ENCODE measurements at places on chromosomes 6 and 20.
A peak's percentile ranks its signal among the peaks of the same experiment; 100 is the strongest.

DNA sequence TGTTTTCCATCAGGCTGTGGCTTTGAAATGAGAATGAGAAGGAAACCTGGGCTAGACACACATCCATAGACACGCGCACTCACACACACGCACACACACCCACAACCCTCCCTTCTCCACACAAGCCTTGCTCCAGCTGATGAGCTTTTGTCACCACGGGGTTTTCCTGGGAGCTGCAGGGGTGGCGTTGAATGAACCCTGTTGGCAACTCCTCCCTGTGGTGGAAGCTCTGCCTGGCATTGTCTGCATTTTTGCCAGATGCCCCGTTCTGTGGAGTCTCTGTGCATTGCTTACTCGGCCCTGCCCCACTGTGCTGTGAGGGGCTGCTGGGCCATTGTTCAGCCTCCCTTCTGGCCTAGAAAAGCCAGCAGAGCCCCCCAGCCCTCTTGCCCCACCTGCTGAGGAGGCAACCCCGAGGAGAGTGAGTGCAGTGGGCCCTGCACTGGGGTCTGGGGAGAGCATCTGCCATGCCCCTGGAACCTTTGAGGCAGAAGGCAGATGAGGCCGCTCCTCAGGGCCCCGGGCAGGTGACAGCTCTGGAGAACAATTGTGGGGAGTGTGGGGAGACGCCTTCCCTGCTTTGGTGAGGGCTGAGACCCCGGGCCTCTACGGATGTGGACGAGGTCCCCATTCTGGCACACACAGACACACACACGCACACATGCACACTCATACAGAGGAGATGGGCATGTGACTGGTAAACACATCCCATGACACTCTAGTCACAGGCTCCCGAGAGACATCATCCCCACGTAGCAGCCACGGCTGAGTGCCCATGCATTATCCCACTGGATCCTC, 9.9 kb downstream of the ADIG start:
- DNase-seq: no peak

DNA sequence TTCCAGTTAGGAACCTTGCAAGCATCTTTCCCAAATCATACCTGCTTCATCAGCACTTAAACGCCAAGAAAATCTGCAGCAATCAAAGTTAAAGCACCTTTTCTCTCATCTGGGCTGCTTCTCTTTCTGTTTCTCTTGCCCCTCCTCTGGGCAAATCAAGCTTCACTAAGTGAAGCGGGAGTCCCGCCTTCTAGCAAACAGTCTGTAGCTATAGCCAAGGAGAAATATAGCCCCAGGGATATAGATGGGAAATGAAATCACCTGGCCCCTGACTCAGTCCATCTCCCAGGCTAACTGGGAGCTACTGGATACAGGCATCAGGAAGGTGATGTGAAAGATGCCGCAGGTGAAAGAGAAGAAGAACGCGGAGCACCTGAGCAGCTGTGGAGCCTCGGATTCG, 481.9 kb downstream of the C6orf118 start:
- no peak for DNase-seq

DNA sequence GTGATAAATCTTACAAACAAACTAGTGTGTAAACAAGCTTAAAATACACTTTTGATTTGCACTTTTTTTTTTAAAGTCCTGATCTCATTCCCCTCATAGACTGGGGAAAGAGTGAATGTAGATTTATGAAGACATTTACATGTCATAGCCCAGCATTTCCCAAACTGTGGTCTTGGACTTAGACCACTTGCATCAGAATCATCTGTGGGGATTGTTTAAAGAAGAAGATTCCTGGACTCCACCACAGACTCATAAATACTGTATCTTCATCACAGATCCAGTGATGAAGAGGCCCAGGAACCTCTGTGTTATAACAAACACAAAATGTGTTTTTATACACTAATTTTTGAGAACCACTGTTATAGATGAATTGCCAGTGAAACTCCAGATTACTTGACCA, 99.5 kb downstream of the KCNQ5 start:
- DNase-seq: no peak

DNA sequence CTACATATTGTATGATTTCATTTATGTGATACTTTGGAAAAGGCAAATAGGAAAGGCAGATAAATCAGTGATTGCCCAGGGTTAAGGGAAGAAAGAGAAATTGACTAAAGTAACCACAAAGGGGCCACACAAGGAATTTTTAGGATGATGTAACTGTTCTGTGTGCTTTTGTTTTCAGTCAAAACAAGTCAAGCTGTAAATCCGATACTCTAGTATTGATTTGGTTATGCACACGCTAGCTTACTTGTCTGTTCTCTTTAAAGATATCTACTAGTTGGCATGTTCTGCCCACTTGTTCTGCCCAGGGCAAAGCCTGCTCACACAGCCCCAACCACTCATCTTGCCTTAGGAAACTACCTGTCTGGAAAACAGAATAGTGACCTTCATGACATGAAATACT, 6.4 kb downstream of the FBXL4 start:
- DNase-seq: no peak

DNA sequence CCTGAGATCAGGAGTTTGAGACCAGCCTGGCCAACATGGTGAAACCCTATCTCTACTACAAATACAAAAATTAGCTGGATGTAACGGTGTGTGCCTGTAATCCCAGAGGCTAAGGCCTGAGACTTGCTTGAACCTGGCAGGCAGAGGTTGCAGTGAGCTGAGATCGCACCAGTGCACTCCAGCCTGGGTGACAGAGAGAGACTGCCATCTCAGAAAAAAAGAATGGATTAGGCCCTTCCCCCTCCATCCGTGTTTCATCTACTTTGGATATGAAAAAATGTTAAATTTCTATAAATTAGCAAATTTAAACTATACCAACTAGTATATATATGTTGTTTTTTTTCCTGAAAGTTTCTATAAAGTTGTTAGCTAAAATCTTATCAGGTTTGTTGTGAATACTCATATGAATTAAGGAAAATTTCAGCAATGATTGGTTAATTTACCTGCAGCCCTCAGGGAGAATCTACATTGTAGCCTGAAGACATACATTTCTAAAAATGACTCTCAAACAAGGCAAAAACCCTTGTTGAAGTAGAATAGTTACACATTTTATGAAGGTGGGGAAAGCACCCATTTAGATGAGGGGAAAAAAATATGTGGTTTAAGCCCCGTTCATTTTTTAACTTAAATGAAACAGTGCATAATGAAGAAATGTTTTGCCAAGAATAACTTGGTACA, 120.9 kb downstream of the TIAM2 start:
- DNase-seq: no peak

GRCh38 chr20:58706150-58706892, 13.7 kb downstream of the NPEPL1 start:
- DNase-seq: no peak

GRCh38 chr6:73525546-73526330, 4.9 kb upstream of the EEF1A1 start:
- DNase-seq: no peak

GRCh38 chr20:57024849-57025248, 241.6 kb downstream of the BMP7 start:
- no peak for DNase-seq

GRCh38 chr20:40891351-40891750, 137.3 kb upstream of the TOP1 start:
- DNase-seq: no peak

GRCh38 chr20:9668381-9668780, 154.0 kb downstream of the LAMP5 start:
- no peak for DNase-seq

- DNase-seq: no peak
Measured at GRCh38 chr20:47348539-47349142, 7.9 kb downstream of the ZMYND8 start.

GRCh38 chr6:39166189-39166911, 51.4 kb upstream of the SAYSD1 start:
- peak; percentile 73 for DNase-seq

DNA sequence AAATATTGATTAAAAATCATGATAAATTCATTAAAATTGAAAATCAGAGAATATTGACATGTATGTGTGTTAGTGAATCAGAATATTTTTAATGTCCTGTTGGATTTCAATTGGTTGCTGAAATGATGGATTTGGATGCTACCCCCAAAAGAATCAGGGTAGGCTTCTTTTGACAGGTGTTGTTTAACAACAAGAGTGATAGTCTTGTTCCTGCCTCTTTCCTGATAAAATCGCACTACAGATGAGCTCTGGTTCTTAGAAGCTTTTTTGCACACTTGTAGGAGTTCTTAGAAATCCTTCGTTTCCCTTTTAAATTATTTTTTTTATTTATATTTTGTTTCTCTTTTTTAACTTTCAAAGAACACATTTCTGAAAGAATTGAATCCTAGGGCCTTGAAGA, 259.5 kb downstream of the FARS2 start:
- DNase-seq: no peak

GRCh38 chr20:13061381-13061780, 52.6 kb downstream of the SPTLC3 start:
- no peak for DNase-seq

DNA sequence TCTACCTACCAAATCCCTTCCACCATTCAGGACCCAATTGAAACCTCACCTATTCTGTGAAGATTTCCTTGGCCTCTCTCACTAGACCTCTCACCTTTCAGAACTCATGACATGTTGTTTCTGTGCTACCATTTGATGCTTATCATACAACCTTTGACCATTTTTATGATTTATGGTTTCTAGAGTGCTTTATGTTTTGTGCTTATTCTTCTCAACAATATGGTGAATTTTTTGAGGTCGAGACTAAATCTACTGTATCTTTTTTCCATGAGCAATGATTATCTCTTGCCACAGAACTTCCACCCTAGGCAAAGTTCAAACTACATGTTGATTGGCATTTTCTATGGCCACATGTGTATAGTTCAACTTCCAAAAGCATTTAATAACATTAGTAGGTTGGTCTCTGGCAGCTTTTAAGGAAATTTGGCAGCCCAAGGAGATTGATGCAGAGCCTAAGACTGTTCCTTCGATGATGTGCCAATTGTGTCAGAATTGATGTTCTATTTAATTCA, 84.9 kb downstream of the OLIG3 start:
- DNase-seq: no peak

DNA sequence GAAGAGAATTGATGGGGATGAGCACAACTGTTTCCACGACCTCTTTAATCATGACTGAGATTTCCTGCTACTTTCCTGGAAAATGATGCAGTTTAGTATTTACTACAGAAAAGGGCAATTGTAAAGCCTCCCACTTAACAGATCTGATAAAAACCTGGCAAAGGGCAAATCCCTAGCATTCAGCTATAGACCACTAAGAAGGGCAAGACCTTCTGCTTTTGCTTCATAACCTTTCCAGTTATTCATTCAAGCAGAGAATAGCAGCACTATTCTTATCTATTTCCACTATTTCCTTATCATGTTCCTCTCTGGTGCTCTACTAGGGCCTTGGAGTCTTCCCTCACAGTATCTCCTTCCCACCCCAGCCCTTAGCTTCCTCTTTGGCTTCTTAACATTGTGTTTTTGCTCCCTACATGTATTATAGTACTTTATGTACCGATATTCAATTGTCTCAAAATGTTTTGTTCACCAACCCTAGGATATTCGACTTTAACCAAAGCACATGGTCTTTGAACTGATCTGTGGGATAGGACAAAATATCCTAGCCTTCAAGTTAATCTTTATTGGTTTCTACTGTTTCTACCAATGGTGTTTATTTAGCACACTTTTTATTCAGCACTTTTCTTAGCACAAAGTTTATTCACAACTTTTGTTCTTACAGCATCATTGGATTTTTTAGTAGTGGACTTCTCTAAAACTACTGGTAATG, 32.7 kb upstream of the MANEA start:
- no peak for DNase-seq

- no peak for DNase-seq
Measured at GRCh38 chr20:51861726-51862466, 59.6 kb upstream of the SALL4 start.

DNA sequence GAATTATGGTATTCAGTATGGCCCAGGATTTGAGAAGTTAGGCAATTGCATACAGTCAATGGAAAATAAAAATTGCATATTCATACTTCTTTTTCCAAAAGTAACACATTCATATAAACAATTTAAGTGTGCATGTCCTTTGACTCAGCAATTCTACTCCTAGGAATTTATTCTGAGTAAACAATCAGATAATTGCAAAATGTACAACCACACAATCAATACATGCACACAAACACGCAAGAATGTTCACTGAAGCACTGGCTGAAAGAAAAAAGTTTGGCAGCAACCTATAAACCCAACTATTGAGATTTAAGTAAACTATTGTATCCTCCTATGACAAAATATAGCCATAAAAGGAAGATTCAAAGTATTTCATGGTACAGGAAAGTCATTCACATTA, 1.6 kb downstream of the CYP39A1 start:
- DNase-seq: no peak

DNA sequence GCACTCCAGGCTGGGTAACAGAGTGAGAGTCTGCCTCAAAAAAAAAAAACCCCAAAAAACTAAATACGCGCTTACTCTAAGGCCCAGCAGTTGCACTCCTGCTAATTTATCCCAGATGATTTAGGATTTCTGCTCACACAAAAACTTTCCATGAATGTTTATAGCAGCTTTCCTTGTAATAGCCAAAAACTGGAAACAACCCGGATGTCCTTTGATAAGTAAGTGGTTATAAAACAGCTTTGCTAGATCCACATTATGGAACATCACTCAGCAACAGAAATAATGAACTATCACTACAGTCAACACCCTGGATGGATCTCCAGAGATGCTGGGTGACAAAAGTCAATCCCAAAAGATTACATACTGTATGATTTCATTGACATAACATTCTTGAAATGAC, 220.4 kb upstream of the JARID2 start:
- no peak for DNase-seq

DNA sequence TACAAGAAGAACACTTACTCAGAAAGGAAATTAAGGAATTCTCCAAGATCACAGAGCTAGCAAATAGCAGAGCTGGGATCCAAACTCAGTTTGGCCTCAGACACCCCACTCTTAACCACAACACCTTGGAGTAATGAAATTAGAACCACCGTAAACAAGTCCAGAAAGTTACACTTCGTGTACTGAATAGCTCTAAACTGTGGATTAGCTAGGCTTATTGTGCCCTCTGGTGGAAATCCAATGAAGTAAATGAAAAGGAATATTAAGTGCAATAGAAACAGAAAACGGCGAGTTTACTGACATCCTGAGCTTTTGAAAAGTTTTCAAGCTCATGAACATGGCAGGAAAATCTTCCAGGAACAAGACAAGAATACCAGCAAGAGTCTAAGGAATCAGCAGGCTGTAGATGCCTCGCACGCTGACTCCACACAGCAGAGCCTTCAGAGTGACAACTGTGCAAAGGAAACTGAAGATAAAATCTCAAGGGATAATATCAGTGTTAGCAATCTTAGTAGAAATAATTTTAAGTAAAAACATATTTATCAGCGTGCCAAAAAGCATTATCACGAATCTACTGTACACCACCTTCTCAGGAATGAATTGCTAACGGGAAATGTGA, 34.6 kb downstream of the FBXO5 start:
- DNase-seq: peak; percentile 17

DNA sequence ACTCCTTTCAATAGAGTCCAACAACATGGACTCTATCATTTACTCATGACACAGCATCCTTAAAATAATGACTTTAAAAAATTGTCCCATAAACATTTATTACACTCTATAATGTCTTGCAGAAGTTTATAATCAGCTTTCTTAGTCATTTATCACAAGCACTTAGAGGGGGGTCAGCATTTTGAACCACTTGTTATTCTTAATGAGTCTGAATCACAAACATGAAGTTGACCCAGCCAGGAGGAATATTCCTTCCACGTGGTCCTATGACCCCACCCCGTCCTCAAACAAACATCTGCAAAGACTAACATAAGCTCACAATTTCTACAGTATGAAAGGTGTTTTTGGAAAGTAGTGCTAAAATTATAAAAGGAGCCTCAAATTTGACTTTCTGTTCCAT, 91.1 kb downstream of the MTFR2 start:
- no peak for DNase-seq
